ENCODE measurements at places on chromosomes 5 and 9.

GRCh38 chr5:37710965-37711364 lies 128.9 kb downstream of the GDNF start:
- no peak for DNase-seq

- DNase-seq, result no peak
These were observed 14.9 kb downstream of the GAPT start for GRCh38 chr5:58505971-58506640.

DNA sequence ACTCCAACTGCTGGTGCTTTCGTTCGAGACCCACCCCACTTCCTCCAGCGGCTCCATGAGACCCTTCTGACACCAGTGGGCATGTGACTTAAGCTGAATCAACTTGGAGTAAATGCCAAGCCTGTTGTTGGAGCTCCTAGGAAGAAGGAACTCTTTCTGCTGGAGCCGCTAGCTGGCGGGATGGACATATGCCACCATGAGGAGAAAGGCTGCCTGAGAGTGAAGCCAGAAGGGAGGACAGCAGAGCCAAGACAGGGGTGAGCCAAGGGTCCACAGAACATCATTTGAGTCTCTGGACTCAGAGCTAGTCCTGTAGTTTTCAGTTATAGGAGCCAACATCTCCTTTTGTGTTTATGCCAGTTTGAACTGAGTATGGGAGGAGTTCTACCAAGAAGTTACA lies 35.9 kb downstream of the ANXA6 start:
- no peak for DNase-seq

DNA sequence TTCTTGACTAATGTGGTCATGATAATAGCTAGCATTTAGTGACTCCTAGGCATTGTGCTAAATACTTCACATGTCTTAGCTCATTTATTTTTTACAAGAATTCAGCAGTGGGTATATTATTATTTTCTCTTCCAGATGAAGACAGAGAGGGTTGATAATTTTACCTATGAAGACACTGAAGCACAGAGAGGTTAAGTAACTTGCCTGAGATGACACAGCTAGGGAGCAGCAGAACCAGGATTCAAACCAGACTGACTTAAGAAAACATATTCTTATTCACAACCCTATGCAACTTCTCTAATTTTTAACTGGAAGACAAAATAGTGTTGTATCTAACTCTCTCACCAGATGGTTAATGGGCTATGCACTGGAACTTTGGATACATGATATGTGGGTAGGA lies 44.8 kb downstream of the NNT start:
- DNase-seq, result no peak

GRCh38 chr5:68332556-68332955 lies 117.0 kb downstream of the PIK3R1 start:
- no peak for DNase-seq

DNA sequence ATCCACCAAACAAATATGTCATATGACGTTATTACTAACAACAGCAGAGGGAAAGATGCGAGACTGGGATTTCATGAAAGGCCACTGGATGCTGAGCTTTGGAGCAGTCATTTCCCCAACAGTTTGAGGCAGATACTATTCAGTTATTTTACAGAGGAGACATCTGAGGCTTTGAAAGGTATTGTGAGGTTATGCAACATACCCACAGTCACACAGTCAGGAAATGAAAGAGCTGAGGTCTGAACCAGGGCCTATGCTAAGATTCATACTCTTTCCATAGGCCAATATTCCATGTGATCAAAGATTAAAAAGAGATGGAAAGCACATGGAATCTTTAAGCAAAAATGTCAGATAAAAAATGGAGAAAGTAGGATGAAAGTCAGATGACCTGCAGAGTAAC lies 63.0 kb downstream of the LPAR1 start:
- DNase-seq, result no peak

Measured in stimulated activated CD4-positive, alpha-beta T cell treated with anti-CD3 and anti-CD28 coated beads, Interleukin-2, amount 100 ng/mL, for 24 hours (primary cell).